ENCODE measurements at places on chromosomes 1 and 21.
A peak's percentile ranks its signal among the peaks of the same experiment; 100 is the strongest.

GRCh38 chr1:10799726-10800125, 3.3 kb upstream of the CASZ1 start:
- DNase-seq, result no peak

DNA sequence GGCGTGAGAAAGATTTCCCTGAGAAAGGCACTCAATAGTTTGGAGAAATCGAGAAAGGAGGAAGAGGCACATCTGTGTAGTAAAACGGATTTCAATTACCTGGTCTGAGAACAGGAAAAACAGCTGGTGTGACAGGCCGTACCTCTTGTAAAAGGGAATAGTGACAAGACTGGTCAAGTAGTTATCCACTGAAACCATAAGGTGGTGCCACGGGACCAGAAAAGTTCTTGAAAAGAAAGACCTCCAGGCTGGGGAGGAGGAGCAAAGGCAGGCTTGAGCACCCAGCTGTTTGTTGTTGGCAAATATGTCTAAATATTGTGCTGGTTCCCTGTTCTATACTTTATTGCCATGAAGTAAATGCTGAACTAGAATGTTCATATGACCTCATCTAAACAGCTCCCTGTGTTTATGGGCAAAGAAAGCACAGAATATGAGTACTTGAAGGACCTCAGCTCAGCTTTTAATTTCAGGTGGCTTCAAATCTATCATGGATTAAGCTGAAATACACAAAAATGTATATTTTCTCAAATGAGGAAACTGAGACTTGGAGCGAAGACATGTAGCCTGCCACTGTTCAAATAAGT, 4.0 kb downstream of the HAO2 start:
- no peak for DNase-seq

- peak; percentile 42 for DNase-seq
These were observed 43.9 kb upstream of the SAMSN1 start for GRCh38 chr21:14589855-14590563.

- DNase-seq, result no peak
These were observed 21.9 kb downstream of the PUM1 start for GRCh38 chr1:31043631-31044030.

DNA sequence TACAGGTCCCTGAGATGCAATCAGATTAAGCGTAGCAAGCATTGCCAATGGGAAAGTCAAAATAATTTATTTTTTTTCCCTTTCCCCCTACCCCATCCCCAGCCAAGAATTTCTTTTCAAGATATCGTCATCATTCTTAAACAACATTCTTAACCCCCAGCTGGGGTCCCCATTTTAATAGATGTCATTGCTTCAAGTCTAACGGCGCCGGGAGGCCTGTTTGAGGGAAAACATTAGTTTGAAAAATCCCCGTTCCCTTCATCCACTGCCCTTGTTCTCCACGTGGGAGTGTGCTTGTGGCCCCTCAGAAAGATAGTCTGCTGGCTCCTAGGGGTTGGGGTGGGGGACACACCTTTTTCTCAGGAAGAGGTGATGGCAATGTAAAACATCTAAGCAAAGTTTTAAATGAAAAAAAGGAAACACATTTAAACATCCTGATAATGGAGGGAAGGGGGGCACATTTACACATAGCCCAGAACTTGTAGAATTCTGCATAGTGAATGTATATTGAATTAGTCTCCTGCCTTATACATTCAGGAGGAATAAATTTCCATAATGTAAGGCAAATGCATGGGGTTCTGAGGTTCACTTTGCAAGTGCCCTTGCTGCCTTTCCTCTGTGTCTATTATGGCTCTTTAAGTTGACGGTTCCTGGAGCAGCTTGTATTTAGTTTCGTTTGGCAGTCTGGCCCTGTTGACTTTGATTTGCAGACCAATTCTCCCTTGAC, 6.8 kb downstream of the TRNP1 start:
- no peak for DNase-seq

DNA sequence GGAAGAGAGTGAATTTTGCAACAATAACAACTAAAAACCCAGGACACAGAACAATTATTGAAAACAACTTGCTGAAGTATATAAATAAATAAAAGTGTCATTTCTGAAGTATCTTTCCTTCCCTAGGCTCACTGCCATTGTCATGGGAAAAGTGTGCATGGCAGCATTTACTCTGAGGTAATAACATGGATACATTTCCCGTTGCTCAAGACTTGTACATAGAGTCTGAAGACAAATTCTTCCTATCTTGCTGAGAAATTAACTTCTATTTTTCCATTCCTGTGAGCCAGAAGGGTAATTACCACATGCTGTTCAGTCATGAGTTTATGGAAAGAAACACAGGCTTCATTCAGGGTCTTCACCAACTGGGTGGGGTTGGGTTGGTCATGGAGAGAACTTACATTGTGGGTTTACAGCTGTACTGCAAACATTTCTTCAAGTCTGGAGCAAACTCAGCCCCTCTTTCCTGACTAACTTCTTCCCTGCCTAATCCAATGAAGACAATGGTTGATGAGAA, 32.2 kb downstream of the ST6GALNAC3 start:
- no peak for DNase-seq

GRCh38 chr1:33099290-33100118, 18.6 kb downstream of the AZIN2 start:
- DNase-seq, result peak; percentile 81

DNA sequence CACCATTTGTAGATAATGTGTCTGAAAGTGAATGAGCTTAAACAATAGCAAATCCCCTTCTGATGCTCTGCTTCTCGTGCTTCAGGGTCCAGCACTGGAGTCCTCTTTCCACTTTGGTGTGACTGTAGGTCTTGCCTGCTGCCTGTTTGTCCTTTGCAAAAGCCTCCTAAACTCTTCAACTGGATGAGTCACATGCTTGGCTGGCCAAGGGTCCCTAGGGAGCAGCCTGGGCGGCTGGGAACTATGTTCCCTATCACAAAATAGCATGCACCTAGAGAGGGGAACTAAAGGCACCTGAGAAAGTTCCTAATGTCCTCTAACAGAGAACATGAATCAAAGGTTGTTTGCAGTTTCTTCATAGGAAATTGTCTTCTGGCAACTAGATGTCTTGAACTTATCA, 607.2 kb upstream of the PLXNA2 start:
- DNase-seq, result no peak

GRCh38 chr1:21913763-21914162, 23.3 kb downstream of the HSPG2 start:
- peak; percentile 16 for DNase-seq

DNA sequence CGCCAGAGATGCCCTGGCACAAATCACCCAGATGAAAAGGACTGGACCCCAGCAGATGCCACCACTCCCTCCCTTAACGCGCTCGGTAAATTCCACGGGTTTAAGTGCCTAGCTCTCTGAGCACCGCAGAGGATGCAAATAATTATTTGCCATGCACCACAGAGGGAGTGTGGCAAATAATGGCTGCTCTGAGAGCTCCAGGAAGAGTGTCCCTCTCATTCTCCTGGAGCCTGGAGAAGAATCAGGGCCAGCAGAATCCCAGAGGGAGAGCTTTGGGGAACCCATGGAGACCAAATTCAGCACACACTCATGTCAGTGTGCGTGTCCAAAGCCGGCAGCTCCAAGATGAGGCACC, 667 bp downstream of the HHIPL2 start:
- DNase-seq, result no peak

DNA sequence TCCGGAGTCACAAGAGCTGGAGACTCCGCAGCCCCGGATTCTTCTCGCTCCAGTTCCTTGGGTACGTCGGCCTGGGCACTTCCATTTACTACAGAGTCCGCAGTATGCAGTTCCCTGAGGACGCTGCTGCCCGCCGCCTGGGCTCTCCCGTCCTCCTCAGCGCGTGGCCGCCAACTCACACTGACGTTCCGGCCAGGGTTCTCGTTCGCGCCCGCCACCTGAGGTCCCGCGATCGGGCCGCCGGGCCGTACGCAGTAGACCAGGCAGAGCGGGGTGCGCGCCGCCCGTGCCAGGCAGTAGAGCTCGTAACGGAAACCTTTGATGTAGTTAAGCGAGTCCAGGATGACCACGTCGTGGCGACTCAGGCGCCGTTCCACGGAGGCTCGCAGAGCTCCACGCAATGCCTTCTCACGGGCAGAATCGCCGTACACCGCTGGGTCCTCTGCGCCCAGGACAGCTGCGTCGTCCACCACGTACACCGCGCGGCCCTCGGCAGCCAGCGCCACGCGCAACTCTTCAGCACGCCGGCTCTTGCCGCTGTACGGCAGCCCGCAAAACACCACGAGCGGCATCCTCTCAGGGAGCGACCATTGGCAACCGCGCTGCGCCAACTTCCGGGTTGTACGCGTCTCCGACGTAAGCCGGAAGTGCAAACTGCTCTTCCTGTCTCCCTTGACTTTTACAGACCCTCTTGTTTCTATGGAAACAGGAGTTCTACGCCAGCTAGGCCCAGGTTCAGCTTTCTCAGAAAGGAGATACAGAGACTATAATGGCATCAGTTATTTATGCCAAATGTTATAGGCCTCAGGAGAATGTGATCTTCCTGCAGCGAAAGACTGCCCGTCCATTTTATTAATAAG, at the start of gene KTI12:
TSS of gene KTI12 (minus strand) at position 621 of the 860 bp plus-strand sequence. CDS start at position 572, 49 bp downstream.
- DNase-seq, result peak; percentile 91

GRCh38 chr1:221801251-221801661, 59.4 kb upstream of the DUSP10 start:
- DNase-seq, result no peak

- no peak for DNase-seq
These were observed 265.9 kb downstream of the SEC16B start for GRCh38 chr1:177703888-177704446.

GRCh38 chr1:15001317-15001915, 152.1 kb upstream of the TMEM51 start:
- no peak for DNase-seq

DNA sequence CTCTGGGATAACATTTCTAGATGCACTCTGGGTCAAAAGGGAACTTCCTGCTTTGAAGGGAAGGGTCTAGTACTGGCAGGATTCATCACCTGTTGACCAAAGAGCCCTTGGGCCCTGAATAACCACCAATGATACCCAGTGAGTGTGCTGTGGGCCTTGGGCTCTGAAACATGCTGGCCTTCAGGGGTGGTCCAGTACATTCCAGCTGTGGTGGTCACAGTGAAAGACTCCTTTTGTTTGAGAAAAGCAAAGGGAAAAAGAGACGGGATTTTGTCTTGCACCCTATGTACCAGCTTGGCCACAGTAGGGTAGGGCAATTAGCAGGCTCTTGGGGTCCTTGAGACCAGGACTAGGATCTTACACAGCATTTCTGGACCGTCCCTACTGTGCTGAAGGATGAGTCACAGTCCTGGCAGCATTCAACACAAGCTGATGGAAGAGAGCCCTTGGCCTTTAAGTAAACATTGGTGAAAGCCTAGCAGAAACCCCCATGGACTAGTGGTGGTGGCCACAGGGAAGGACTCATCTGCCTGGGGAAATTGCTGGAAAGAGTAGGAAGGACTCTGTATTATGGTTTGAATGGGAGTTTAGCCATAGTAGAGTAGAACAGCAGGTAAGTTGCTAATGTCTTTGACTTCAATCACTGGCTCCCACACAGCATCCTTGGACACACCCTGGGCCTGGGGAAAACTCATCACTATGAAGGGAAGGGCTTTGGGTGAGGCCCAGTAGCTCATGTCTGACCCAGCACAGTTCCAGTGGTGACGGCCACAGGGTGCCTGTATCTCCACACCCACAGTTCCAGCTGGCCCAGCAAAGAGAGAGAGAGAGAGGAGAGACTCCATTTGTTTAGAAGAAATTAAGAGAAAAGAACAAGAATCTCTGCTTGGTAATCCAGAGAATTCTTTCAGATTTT, 87.5 kb downstream of the COL24A1 start:
- no peak for DNase-seq

DNA sequence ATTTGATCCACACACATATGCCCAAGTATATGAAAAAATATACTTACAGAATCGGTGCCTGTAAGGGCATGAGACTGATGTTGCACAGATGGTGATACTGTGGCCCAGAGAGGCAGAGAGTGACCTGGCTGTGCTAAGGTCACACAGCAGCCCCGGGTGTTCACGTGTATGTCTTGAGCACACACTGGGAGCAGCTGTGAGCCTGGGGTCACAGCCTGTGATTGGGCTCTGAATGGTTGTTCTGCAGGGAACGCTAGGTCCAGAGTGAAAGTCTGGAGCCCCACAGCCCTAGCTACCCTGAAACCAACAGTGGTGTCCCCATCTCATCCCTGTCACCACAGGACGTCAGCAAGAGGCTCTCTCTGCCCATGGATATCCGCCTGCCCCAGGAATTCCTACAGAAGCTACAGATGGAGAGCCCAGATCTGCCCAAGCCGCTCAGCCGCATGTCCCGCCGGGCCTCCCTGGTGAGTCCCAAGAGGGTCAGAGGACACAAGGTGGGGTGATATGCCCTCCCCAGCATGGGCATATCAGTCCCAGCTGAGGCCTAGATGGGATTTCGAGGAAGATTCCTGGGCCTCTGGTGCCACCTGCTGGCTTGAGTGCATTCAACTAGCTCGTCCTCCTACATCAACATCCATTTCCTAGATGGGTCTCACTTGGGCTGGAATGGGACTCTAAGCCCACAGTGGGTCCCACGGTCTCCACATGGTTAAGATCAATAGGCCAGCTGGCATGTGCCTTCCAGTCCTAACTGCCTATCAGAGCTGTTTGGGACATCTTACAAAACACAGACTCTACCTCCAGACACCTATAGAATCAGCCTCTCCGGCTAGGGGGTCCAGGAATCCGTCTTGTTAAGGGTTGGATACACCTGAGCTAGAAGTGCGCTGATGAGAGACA, 19.7 kb downstream of the CDK18 start:
- DNase-seq, result peak; percentile 74

- no peak for DNase-seq
These were observed 52.0 kb upstream of the LYPLAL1 start for GRCh38 chr1:219121679-219122078.

DNA sequence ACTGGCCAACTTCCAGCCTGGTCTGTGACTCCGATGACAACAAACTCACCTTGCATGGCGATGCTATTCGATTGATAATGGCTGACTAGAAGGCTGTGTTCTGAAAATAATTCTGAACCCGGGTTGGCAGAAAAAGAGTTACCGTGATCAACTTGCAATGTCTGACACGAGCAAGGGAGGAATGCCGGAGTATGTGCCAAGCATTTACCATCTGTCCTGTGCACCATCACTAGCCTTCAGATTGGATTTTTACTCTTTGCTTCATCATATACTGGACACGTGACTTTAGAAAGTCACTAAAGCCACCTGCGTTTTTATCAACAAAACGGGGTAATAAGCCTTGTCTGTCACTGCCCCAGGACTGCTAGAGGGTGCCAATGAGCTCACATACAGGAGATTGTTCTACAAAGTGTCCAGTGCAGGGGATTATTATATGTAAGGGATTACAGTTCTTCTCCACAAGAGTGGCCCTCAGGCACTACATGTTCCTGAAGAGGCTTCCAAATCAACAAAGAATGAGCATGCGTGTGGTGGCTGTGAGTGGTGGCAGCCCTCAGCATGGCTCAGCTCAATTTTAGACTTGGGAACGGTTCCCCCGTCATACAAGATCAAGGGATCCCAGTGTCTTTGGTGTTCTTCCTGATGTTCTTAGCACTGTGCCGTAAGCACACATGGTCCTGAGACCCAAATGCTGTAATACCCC, 35.8 kb downstream of the SSBP3 start:
- DNase-seq, result no peak

- peak; percentile 79 for DNase-seq
These were observed 30.9 kb downstream of the SKI start for GRCh38 chr1:2258996-2259395.
